ENCODE measurements at places on chromosomes 5 and 9.

DNA sequence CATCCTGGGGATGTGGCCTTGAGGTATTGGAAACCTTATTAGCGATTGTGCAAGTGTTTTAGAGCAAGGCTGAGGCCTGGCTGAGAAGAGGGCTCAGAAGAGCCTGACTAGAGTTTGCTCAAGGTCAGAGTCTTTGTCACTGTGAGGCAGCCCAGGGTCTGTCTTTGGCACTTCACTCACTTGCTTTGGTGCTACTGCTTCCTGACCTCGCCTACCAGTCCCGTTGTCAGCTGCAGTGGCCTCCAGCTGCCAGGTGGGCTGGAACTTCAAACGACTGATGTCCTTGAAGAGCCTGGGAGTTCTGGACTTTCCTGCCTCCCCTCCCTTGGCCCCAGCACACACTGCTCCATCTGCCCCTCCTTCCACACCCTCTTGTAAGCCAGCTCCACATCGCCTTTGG, 228.0 kb downstream of the SNX18 start:
- no peak for DNase-seq

- DNase-seq = no peak
These were observed 31.0 kb upstream of the GARNL3 start for GRCh38 chr9:127233550-127233949.

DNA sequence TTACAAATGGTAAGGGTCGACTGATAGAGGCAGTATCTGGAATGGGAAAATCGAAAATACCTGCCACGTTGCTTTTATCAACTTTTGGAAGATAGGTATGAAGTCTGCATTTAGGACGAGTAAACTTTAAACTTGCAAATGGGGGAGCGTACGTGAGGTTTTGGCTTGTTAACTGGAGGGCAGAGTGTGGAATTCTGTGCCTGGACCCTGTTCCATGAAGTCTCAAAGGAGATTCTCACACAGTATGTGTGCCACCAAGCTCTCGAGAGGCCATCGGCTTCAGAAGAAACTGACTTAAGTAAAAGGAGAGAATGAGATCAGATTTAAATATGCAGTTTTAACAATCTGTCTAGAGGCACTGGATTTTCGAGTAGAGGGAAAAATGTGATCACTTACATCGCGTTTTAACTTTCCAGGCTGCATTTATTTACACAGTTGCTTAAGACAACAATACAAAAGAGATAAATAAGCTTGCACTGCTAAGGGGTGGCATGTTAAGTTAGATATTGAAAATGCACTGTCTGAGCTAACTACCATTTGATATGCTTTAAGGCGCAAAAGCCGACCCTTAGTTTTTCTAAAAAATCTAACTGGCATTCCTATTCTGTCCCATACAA, 401.6 kb downstream of the EBF1 start:
- no peak for DNase-seq

DNA sequence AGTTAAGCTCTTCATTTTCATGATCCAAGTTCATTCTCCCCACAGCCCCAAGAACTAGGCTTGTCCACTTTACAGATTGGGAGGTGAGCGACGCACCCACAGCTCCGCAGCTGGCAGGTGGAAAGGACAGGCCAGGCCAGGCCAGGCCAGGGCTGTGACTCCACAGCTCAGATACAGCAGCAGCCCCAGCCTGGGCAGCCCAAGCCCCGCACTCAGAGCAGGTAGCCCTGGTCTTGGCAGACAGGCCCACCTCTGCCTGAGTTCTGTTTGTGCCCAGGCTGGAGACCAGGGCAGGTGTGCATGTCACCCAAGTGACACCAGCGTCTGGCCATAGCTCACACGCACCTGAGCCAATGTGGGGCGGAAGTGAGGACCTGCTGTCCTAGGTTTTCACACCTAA, 124.7 kb downstream of the WNK2 start:
- DNase-seq = no peak

- no peak for DNase-seq
These were observed 17.4 kb downstream of the ANKHD1 start for GRCh38 chr5:140418862-140419520.
